ENCODE measurements at places on chromosomes 13 and 19.
A peak's percentile ranks its signal among the peaks of the same experiment; 100 is the strongest.

GRCh38 chr13:100502446-100502845 lies 86.1 kb downstream of the GGACT start:
- no peak for DNase-seq

GRCh38 chr13:44837250-44837649 lies 152.0 kb downstream of the NUFIP1 start:
- no peak for DNase-seq

- DNase-seq, result no peak
These were observed 134.6 kb downstream of the ATP11A start for GRCh38 chr13:112824429-112824828.

DNA sequence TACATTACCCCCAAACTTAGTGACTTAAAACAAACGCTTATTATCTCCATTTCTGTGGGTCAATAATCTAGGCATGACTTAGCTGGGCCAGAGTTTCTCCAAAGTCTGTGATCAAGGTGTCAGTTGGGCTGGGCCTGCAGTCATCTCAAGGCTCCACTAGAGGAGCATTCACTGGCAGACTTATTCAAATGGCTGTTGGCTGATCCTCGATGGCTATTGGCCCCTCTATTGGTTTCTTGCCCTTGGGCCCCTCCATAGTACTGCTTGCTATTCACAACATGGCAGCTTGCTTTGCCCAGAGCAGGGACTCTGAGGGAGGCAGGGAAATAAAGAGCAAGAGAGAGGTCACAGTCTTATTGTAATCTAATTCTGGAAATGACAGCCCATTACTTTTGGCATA lies 57.6 kb downstream of the RCBTB2 start:
- DNase-seq, result no peak

GRCh38 chr19:38389101-38389925 lies 816 bp downstream of the SPRED3 start:
- no peak for DNase-seq

- no peak for DNase-seq
These were observed 82.1 kb downstream of the CHST8 start for GRCh38 chr19:33703821-33704220.

DNA sequence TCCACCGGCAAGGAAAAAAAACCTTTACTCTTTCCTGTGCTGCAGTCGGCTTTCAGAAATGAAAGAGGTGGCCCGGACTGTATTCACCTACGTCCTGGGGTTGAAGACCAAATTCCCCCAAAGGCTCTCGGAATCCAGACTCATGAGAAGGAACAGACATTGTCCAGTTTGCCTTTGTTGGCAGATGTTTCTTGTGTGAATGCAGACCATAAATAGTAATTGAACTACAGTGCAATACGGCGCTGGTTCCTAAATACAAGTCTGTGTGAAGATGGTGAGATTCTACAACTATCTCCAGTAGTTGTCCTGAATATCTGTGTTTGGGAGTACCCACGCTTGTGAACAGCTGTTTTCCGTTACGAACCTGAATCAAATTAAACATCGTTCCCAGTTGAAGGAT lies 11.2 kb upstream of the PTOV1 start:
- no peak for DNase-seq

DNA sequence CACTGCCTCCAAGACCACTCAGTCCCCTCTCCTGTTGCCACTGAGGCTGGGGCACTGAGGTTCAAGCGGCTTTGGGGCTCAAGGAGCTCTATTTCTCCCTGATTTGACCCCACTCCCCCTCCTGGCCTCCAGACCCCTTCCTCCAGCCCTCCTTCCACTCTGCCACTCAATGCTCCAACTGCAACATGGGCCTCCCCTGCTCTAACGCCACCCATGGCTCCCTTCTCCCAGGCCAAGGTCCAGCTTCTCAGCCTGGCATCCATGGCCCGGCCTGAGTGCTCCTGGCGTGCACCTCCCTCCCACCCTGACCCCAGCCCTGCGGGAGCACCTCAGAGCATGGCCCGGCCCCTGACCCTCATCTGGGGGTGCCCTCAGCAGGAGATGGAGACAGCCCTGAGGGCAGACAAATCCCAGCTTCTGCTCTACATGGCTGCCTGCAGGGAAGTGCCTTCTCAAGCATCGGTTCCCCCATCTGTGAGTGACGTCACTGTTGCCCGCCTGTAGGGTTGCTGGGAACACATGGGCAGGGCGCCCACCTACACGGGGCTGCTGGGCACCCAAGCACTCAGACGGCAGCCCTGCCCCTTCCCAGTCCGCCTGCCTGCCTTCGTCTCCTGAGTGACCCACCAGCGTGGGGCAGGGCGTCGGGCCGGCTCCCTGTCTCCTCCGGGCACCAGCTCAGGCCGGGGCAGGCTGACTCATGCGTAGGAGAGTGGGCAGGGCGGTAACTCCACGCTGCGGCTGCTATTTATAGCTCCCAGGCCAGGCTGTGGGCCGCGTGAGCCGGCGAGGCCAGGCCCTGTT lies 1.6 kb upstream of the DIRAS1 start:
- DNase-seq, result no peak

- DNase-seq, result no peak
These were observed 25.3 kb upstream of the CEACAM20 start for GRCh38 chr19:44554641-44555246.

DNA sequence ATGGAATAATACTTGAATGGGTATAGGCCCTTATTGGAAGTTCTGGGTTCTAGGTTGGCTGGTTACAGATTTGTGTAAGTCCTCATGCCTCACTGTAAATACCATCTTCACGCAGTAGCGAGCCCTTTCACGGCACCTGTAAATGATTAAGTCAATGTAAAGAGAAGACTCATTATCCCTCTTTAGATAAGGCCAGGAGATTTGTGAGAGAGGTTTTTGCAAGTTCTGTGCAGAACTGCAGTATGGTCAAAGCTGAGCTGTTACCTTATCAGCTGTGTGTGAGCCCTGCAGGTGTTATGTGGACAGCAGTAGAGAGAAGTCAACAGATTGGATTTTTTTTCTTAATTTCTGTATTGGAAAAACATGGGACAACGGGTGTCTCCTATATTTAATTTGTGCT lies 141.6 kb downstream of the SHISA2 start:
- DNase-seq, result no peak

GRCh38 chr19:46715975-46716671 lies 791 bp downstream of the PRKD2 start:
- DNase-seq, result no peak

DNA sequence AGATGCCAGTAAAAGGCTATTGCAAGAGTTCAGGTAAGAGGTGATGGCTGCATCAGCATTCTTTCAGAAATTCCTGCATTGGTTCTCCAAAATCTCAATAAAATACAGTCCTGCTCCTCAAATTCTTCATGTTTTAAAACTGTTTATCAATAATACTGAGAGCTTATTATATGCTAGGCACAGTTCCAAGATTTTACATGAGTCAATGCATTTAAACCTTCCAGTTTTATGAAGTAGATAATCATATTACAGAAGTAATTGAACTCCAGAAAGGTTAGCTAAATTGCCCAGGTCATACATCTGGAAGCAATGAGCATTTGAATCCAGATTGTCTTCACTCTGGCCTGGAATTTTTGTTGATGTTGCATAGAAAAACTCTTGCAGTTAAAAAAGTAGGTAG lies 282.9 kb upstream of the SLITRK6 start:
- DNase-seq, result no peak

DNA sequence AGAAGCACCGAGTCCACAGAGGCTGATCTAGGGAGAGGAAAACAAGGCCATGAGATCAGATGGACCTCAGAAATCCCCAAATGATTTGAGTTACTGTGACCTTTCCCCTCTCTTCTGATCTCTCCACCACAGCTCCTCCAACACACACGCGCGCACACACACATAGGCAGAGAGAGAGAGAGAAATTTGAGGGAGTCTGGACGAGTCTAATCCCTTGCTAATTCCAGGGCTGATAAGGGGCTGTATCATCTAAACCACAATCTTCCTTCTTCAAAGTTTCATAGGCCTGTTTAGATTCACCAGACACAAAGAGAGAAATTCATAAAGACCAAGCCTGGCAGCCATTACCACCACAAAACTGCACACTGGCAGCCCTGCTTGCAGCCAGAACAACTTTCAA lies 8.6 kb downstream of the ZFP82 start:
- no peak for DNase-seq

DNA sequence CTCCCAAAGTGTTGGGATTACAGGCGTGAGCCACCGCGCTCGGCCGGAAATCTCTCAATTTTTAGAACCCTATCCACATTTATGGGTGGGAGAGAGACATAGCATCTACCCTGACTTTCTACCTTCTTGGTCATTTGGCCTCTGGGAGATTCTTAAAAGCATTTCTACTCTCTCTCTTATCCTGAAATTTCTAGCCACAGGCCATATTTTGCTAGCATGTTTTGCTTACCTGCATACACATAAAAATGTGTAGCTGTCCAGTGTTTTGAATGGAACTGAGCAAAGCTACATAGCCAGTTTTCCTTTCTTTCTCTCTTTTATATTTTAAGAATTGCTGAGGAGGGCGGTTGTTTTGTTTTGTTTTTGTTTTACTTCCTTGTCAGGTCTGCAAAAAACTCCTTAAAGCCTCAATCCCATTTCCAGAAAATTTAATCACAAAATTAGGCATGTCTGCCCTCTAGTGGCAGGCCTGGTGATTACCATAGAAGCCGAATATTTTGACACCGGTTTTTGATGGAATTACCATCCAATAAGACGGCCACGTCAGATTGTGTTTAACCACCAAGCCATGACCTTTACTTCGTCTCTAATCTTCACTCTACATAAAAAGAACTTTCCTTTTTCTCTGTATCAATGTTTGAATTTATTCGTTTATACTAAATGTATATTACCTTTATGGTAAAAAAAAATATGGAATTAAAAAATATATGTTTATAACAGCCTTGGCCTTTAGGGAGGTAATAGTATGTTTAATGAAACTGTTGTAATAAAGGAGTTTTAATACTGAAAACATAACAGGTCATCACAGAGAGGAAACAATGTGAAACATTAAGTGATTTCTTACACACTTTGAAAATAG lies 34.4 kb upstream of the OXGR1 start:
- DNase-seq, result peak; percentile 67

GRCh38 chr13:83150616-83151307 lies 731.5 kb downstream of the SLITRK1 start:
- no peak for DNase-seq

- DNase-seq, result no peak
These were observed 1.4 kb downstream of the PLPP2 start for GRCh38 chr19:289651-290371.

GRCh38 chr13:23876265-23876664 lies 12.9 kb downstream of the MIPEP start:
- peak; percentile 22 for DNase-seq

DNA sequence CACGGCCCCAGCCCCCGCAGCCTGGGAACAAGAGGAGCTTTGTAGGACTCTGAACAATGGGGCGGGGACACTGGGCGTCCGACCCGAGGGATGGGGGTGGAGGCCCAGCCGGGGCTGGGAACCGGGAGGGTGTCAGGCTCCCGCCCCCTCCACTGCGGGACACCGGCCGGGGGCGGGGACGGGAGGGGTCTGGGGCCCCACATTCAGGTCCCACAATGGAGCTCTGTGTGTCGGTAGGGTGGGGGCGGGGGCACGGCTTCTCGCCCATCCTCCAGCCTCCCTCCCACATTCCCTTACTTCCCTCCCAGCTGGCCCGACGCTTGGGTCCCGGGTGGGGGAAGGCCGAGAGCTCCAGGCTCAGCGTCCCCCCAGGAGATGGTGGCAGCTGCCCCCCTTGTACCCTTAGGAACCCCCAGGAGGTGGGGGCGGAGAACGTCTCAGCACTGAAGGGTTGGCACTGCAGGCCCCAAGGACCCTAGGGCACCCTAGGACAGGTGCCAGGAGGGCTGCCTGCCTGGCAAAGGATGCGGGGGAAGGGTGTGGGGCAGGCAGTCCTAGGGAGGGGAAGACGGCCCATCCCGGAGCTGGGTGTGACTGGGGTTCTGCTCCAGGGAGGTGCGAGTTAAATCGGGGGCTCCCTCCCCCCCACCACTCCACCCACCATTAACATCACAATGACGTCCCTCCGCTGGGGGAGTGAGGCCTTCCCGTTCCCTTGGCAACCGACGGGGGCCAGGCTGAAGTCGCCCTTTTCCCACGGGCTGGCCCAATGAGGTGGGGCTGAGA lies 5.3 kb downstream of the TTYH1 start:
- DNase-seq, result no peak

DNA sequence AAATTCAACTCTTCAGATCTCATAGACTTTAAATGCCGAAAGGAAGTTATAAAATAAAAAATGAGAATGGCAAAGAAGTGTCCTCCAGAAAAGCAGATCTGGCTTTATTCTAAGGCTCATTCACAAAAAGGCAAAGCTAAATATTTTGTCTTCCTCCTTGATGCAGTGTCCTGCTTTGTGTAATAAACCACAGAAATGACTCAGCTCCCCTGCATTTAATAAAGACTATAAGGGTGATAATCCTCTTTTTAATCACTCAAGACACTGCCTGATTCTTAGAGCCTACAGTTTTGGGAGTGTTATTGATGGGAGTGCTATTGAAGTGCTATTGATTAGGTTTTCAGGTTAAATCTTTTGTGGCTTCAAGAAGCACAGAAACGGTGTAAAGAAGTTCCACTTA lies 482.0 kb downstream of the PCDH20 start:
- DNase-seq, result no peak

GRCh38 chr13:98565726-98566565 lies 11.0 kb downstream of the STK24 start:
- no peak for DNase-seq

- DNase-seq, result no peak
These were observed 10.9 kb downstream of the APOC1 start for GRCh38 chr19:44925114-44925891.

DNA sequence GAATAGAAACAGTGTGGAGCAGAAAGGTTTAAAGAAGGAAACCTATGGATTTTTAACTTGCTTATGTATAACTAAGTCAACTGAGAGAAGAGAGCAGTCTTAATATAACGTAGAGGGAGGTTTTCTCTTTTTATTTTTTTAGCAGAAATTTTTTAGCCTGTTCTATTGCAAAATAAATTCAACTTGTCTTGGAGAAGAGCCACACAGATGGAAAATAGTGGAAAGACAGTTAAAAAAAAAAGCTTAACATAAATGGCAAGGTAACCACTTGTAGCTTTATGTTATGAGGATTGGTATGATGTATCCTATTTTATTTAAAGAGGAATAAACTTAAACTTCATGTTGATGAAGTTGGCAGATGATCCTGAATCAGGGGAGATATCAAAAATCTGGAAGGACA lies 312.4 kb downstream of the SHISA2 start:
- DNase-seq, result no peak

GRCh38 chr13:98496479-98496791 lies 80.5 kb downstream of the STK24 start:
- no peak for DNase-seq
